ENCODE measurements at places on chromosomes 12 and 14.
A peak's percentile ranks its signal among the peaks of the same experiment; 100 is the strongest.

GRCh38 chr14:102474934-102475333 lies 34.6 kb downstream of the ANKRD9 start:
- no peak for DNase-seq

DNA sequence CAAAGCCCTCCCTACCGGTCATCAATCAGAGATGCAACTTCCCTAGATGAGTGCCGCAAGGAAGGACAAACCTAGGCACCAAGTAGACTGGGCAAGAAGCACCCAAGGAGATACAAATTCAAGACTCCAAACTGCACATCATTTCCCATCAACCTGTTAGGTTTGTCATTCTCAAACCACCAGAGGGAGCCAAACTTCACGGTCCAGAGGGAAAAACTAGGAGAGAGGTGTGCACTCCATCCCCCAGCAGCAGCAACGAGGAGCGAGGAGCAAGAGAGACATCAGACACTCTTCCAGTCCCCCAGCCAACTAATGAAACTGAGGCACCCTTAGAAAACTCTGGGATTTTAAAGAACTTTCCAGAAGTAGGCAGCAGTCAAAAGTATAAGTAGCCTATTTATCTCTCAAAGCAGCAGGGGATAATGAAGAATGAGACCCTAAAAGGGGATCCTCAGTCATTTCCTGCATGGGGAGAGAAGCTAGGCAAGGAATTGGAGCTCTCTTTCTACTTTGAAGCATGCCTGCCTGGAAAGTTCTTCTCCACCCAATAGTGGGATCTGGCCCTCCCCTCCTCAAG lies 37.0 kb upstream of the NT5DC3 start:
- DNase-seq: no peak

GRCh38 chr12:48459259-48459658 lies 13.1 kb upstream of the ANP32D start:
- DNase-seq: no peak

GRCh38 chr14:103146141-103146709 lies 23.0 kb downstream of the TNFAIP2 start:
- no peak for DNase-seq

DNA sequence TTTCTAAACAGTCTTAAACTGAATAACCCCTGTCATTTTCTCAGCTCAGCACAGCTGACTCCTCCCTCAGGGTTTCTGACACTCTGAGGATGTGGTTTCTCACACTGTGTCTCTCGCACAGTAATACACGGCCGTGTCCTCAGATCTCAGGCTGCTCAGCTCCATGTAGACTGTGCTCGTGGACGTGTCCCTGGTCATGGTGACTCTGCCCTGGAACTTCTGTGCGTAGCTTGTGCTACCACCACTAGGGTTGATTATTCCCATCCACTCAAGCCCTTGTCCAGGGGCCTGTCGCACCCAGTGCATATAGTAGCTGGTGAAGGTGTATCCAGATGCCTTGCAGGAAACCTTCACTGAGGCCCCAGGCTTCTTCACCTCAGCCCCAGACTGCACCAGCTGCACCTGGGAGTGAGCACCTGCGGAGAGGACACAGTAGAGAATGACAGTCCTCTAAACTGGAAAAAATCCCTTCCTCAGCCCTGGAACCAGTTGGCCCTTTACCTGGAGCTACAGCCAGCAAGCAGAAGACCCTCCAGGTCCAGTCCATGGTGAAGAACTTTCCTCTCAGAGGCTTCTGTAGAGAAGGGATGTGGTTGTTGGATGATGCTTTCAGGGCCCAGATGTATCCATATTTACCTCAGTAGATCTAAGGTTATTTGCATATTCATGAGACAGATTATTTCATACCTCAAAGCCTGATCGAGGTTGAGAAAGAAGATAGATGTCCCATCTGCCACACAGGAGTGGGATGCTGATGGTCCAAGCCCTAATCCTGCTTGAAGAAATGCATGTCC lies 984.8 kb downstream of the TMEM121 start:
- no peak for DNase-seq

DNA sequence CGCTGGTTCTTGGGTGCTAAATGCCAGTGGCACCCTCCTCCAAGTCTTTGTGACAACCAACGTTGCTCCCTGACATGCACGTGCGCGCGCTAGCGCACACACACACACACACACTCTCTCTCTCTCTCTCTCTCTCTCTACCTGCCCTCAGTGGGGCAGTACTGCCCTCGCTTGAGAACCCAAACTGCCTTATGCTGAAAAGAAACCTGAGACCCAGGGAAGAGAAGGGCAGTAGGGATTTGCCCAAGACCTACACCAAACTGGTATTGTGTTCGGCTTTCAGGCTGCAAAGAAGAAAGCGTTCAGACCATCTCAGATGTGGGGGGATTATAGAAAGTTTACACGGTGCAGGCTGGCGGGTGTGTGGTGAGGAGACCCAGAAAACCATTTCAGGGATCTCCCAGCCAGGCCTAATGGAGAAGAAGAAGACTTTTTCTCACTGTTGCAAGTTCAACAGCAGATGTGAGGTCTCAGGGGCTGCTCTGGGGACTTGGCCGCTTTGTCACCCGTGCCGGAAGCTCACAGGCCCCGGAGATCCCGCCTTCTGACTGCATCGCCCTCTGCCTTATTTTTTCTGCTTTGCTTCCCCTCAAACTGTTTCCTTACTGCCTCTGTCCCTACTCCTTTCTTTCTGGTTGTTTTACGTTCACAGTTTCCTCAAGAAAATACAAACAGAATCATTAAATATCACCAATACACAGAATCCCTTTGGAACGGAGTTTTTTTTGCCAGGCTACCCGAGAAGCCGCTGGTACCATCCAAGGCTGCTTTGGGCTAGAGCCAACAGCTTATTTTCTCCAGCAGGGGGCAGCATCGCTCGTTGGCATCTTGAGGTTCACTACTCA lies 82.4 kb downstream of the PPM1A start:
- DNase-seq: no peak

GRCh38 chr14:45377166-45377565 lies 124.2 kb upstream of the MIS18BP1 start:
- no peak for DNase-seq

DNA sequence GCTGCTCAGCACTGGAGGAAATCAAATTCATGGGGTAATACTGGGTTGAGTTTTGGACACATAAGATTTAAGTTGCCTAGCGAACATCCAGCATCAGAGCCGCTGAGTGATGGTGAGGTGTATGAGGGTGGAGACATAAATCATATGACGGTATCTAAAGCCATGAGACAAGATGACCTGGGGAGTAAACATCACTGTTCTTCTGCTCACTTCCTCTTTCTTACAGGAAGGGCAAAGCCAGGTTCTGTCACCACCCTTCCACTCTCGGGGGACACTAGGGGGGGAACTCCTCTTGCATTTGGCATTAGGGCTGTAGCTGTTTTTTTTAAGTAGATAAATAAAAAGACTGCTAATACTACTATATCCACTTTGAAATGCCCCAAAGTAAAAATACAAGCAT lies 24.0 kb downstream of the PRDM4 start:
- DNase-seq: no peak

- DNase-seq: peak; percentile 97
Measured at GRCh38 chr12:122946690-122947341, 19.4 kb downstream of the ABCB9 start.

GRCh38 chr14:101122237-101123141 lies 219.0 kb upstream of the RTL1 start:
- no peak for DNase-seq

DNA sequence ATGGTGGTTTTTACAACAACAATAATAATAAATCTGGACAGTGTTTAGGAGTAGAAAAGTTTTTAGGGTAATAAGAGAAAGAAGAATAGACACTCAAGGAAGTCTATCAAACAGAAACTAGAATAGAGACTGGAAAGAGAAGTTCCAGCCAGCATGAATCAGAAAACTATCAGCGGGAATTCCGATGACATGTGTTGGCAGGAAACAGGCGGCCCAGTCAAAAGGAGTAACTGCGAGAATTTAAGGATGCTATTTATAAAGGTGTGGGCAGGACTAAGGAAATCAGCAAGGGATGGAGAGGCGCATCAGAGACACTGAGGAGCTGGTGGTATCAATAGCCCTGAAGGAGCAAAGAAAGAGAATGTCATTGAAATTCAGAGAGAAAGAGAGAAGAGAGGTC lies 89.9 kb downstream of the TBX5 start:
- peak; percentile 31 for DNase-seq

GRCh38 chr12:113245695-113246477 lies 24.6 kb downstream of the TPCN1 start:
- no peak for DNase-seq

DNA sequence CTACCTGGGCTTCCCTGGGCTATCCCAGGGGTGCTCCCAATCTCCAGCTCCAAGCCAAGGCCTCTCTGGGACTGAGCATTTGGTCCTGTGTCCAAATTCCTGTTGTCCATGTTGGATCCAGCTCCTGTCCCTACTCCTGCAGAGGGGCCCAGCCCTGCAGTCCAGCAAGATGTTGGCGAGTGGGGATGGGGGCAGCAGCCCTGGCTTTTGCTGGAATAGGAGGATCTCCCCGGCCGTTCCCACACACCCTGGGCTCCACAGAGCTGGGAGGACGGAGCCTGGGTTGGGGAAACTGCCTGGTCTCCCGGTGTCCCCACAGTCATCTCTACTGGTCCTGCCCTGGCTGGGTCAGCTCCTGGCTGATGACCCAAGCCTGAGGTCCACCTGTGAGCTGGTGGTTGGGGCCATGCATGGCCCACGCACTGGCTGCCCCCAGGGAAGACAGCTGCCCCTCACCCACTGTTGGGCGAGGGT lies 219.6 kb upstream of the C14orf180 start:
- DNase-seq: no peak

GRCh38 chr12:104386461-104386860 lies 70.3 kb upstream of the CHST11 start:
- no peak for DNase-seq

DNA sequence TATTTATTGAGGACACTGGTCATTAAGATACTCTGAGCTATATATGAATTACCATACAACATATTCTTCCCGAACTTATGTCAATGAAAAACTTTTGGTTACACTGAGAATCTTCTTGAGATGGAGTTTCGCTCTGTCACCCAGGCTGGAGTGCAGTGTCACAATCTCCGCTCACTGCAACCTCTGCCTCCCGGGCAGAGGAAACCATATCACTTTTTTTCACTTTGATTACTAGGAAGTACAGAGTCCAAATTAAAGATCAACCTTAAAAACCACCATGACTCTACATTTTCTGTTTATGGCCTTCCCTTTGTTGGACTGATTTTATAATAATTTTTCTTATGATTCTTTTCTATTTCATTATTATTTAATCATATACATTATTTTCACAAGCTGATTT lies 336.5 kb downstream of the FSCB start:
- DNase-seq: no peak

- no peak for DNase-seq
Measured at GRCh38 chr14:40119321-40119720, 687.1 kb upstream of the FBXO33 start.

GRCh38 chr14:32991691-32992090 lies 53.0 kb downstream of the NPAS3 start:
- DNase-seq: no peak

DNA sequence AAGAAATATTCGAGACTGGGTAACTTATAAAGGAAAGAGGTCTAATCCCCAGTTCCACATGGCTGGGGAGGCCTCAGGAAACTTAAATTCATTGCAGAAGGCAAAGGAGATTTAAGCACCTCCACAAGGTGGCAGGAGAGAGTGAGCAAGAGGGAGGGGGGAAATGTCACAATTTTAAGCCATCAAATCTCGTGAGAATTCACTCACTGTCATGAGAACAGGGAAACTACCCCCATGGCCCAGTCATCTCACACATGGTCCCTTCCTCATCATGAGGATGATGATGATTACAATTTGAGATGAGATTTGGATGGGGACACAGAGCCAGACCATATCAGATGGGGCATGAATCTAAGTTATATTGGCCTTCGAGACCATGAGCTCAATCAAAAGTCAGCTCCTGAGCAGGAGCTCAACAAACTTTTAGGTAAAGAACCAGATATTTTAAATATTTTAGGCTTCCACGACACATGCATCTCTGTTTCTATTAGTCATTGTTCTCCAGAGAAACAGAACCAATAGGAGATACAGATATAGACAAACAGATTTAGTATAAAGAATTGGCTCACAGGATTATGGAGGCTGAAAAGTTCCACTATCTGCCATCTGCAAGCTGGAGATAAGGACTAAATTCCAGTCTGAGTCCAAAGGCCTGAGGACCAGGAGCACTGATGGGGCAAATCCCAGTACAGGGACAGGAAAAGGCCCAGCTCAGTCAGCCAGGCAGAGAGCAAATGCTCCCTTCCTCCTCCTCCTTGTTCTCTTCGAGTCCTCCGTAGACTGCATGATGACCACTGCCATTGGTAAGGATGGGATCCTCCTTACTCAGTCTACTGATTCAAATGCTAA lies 24.9 kb downstream of the DGLUCY start:
- no peak for DNase-seq

GRCh38 chr14:104950021-104950420 lies 25.3 kb downstream of the PLD4 start:
- DNase-seq: no peak

- DNase-seq: no peak
Measured at GRCh38 chr12:84996759-84997158, 39.3 kb downstream of the TSPAN19 start.

DNA sequence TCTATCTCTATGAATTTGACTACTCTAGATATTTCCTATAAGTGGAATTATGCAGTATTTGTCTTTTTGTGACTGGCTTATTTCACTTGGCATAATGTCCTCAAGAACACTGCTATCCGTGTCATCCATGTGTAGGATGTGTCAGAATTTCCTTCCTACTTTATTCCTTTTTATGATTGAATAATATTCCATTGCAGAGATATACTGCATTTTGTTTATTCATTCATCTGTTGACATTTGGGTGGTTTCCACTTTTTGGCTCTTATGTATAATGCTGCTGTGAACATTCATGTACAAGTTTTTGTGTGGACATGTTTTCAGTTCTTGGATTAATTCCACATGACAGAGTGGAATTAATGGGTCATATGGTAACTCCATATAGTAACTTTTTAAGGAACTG lies 45.7 kb upstream of the ATP2A2 start:
- DNase-seq: no peak

- DNase-seq: no peak
Measured at GRCh38 chr12:75943730-75944096, 87.9 kb downstream of the PHLDA1 start.

- DNase-seq: no peak
Measured at GRCh38 chr14:22800346-22800745, 14.9 kb downstream of the SLC7A7 start.

GRCh38 chr14:101481557-101481956 lies 79.7 kb upstream of the DIO3 start:
- no peak for DNase-seq

DNA sequence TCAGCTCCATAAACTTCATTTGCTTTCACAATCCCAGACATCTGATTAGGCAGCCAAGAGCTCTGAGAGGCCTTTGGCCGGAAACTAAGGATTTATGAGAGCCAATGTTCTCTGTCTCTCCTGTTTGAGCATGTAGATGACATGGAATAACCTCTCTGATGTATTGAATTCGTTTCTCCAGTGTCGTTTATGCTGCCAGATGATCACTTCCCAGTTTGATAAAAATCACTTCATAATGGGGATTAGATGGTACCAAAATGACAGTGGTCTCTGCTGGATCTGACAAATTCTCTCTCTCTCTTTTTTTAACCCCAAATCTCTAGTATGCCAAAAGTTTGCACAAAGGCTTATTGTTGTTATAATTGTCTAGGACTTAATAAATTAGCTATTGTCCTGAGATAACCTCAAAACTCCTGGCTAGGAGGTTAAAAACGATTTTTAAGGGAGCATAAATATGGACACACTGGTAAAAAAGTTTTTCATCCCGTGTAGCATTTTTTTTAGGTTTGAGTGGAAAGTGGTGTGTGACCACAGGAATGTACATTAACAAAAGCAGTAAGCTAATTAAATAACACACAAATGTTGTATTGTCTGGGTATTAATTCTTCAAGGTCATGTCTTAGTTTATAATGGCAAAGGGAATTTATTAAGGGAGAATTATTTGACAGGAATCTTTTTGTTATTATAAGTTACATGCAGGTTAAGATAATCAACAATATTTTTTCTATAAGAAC lies 82.6 kb upstream of the USP44 start:
- DNase-seq: no peak

Data from AG04449 (cell line).